Neuronal stem cell (in vitro differentiated cells): ENCODE measurements at places on chromosomes 16 and 17.

DNA sequence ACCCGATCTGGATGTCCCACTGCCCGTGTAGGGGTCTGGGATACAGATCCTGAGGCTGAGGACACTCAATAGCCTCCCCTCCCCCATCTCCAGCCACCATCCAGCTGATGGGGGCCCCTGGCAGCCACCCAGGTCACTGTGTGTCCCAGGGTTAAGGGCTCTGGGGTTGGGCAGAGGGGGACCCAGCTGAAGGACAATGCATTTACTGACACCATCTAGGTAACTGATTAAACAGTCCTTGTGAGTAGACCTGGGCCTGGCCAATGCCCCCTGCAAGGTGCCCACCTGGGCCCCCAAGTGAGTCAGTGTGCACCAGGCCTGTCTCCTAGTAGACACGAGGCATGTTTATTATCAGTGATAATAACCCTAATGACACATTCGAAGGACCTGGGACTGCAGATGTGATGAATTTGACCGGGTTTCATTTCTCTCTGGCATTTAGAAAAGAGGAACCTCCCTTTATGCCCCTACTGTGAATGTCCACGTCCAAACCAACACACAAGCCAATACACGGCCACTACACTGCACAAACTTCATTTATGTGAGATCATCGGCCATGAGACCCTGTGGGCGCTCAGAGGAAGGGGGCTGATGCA is 261.9 kb upstream of the FOXF1 start:
- no peak for DNase-seq

DNA sequence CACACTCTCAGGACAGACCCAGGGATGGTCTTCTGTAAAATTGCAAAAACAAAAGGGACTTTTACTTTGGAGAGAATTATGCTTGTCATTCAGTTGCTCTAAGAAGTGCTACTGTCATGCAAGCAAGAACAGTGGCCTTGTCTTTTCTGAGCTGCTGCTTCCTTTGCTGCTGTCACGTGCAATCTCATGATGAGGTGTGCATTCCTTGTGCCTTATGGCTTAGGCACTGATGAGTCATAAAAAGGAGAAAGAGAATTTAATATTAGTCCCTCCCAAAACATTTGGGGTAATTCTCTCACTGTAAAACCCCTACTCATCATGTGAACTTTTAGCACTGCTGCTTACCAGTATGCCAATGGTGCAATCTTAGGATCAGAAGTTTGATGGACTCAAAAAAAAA is 2051.3 kb downstream of the TP53TG3F start:
- DNase-seq = no peak

GRCh38 chr16:53782148-53782547 is 78.2 kb downstream of the FTO start:
- no peak for DNase-seq

GRCh38 chr17:57624386-57624785 is 120.7 kb downstream of the CCDC182 start:
- no peak for DNase-seq

- DNase-seq = no peak
These were observed 19.2 kb downstream of the POLR3E start for GRCh38 chr16:22316411-22316811.

GRCh38 chr17:72301887-72302286 is 181.1 kb downstream of the SOX9 start:
- no peak for DNase-seq

GRCh38 chr17:31926100-31926729 is 10.6 kb upstream of the SUZ12 start:
- no peak for DNase-seq

- DNase-seq = no peak
These were observed 93.8 kb downstream of the PGS1 start for GRCh38 chr17:78472035-78472905.

DNA sequence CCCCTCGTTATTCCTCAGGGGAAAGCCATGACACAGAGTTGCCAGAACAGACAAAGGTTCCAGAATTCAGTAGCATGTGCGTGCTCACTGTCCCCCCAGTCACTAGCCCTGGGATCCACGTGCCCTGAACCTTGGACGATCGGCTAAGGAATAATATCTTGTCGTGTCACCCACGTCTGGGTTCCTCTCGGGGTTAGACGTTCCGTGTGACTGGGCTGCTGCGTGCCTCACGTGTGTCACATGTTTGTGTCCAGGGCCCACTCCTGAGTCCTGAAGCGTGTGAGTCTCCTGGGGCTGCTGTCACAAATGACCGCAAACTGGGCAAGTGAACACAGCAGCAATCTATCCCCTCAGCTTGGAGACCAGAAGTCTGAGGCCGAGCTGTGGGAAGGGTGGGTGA is 12.4 kb upstream of the ZNF469 start:
- DNase-seq = no peak

DNA sequence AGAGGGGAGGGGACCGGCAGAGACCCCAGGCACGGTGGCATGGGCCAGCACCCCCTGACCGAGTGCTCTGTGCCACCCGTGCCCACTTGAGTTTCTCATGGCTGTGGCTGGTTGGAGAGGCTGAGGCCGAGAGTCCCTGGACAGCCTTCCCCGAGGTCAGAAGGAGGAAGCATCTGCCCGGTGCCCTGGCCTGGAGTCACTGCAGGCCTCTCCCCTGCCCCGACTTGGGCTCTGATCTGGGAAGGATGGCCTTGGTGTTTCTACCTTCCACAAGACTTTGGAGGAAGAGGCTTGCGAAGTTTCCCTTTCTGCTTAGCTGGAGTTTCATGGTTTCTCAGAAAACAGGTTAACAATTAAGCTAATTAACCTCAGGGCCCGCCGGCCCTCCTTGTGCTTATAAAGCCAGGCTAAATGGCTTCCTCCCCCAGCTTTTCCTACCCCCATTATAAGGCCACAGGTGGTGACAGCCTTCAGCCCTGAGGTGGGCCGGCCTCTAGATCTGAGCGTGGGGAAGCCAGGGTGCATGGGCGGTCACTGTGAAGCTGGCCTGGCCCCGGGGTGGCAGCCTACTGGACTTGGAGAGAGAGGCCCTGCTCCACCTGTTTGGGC is 17.3 kb downstream of the LLGL2 start:
- no peak for DNase-seq

DNA sequence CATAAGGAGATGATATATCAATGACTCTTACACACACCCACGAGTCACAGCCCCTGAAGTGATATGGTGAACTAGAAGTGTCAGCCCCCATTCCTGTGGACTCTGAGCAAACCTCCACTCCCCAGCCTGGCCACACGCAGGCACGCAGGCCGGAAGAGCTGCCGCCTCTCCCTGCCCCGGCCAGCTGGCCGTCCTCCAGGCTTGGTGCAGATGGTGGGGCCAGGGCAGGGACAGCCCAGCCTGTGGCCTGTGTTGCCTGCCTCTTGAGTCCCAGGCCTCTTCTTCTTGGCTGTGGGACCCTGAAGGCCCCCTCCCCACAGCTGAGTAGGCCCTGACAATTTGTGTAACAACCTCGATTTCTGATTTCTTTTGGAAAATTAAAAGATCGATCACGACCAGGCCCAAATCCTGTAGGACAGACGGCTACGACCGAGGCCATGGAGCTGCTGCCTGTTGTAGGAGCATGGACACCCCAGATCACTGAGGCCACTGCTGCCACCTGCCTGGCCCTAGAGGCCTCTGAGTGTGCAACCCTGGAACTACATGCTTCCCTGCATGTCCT is 10.0 kb upstream of the MPRIP start:
- no peak for DNase-seq

DNA sequence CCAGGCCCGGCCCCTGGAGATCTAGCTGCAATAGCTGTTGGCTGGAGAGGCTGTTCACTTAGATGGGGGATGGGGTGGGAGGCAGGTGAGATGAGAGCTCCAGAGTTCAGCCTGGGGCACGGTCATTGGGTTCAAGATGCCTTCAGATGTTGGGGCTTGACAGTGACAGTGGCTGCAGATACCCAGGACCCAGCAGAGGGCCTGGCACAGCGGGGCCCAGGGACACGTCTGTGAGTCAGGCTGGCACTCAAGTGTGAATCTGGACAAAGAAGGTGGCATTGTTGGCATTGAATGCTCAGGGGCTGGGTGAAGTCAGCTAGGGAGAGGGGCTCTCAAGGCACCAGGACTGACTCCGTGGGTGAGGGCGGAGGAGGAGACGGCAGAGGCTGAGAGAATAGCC is 328.1 kb downstream of the SEC14L1 start:
- no peak for DNase-seq

DNA sequence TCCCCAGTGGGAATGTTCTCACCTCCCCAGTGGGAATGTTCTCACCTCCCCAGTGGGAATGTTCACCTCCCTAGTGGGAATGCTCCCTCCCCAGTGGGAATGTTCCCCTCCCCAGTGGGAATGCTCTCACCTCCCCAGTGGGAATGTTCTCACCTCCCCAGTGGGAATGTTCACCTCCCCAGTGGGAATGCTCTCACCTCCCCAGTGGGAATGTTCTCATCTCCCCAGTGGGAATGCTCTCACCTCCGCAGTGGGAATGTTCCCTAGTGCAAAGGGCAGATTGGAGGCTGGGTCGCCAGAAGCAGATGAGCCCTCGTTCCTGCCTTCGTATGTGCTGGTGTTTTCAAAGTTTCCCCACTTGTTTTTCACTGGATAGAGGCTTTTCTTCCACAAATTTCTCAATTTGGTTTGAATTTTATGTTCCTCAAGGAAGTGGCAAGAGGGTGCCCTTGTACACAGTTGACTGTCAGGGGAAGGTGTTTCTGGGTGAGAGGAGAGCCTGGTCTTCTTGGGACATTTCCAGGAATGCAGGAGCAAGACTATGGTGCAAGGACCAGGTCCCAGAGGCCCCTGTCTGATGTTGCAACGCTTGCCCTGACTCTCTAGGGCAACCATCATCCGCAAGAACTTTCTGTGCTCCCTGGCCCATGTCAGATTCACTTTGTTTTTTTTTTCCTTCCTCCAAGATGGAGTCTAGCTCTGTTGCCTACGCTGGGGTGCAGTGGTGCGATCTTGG is 34.0 kb downstream of the TRARG1 start:
- DNase-seq = no peak

- DNase-seq = no peak
These were observed 137.0 kb downstream of the ANKFN1 start for GRCh38 chr17:56290101-56290801.

DNA sequence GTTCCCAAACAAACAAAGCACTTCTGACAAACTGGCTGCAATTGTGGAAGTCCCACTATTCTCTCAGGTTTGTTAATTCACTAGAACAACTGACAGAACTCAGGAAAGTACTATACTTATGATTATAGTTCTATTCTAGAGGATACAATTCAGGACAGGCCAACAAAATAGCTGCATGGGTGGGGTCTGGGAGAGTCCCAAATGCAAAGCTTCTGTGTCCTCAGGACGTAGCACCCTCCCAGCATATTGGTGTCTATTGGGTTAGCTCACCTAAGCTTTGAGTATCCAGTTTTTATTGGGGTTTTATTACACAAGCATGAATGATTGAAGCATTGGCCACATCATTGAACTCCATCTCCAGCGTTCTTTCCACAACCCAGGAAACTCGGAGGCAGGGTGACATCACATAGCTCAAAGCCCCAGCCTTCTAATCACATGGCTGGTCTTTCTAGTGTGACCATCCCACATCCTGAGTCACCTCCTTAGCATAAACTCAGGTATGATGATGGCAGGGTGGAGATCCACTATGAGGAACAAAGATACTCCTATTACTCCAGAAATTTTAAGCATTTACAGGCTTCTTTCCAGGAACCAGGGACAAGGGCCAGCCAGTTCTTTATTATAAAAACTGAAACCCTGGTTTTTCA is 43.9 kb upstream of the CCNF start:
- no peak for DNase-seq
